ENCODE measurements at places on chromosomes 11 and 22.

GRCh38 chr11:86490582-86490981 is 115.9 kb downstream of the CCDC81 start:
- no peak for DNase-seq

DNA sequence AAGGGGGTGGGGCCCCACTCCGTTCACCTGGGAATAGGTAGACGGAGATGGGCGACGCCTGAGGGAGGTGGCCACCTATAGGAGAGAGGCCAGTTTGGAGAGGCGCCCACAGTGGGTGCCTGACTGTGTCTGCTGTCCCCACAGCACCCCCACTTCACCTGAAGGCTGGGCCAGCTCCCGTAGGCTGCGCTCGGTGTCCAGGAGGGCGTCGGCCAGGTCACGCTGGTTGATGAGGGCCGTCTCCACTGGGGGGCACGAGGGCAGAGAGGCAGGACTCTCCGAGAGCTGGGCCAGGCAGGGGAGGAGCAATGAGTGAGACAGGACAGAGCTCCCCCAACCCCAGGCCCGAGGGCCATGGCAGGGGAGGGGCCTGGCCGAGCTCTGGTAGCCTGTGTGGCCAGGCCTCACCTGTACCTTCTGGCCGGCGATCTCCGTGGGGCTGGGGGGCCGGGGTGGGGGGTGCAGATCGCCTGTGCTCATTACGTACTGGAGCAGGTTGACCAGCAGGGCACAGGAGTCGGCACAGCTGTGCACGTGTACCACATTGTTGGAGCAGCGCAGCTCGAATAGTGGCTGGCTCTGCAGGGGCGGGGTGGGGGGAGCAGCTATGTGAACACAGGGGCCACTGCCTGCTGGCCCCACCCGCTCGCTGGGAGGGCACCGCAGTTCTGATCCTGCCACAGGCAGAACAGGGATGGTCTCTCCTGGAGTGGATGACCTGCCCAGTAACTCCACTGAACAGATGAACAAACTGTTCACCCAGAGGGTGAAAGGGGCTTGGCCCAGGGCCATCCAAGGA is 14.7 kb downstream of the ATG2A start:
- no peak for DNase-seq

DNA sequence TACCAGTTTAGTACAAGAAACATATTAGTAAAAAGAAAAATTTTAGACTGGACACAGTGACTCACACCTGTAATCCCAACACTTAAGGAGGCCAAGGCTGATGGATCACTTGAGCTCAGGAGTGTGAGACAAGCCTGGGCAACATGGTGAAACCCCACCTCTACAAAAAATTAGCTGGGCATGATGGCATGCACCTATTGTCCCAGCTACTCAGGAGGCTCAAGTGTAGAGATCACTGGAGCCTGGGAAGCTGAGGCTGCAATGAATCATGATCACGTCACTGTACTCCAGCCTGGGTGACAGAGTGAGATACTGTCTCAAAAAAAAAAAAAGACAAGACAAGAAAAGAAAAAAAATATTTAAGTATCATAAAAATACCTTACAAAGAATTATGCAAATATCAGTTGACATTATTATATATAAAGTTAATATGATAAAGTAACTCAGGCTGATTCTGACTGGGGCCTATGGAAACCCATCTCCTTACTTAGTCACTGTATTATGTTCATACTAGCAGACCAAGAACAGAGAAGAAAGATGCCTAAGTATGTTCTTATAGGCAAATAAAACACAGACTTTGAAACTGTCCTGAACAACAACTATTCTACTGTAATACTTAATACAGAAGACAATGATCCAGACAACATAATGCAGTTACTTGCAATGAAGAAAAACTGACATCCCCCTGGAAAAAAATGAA is 27.3 kb downstream of the FAM168A start:
- no peak for DNase-seq

- DNase-seq, result peak; percentile 15
These were observed 99.1 kb downstream of the GAB2 start for GRCh38 chr11:78318321-78319114.

GRCh38 chr11:79762279-79762921 is 321.6 kb upstream of the TENM4 start:
- DNase-seq, result no peak

DNA sequence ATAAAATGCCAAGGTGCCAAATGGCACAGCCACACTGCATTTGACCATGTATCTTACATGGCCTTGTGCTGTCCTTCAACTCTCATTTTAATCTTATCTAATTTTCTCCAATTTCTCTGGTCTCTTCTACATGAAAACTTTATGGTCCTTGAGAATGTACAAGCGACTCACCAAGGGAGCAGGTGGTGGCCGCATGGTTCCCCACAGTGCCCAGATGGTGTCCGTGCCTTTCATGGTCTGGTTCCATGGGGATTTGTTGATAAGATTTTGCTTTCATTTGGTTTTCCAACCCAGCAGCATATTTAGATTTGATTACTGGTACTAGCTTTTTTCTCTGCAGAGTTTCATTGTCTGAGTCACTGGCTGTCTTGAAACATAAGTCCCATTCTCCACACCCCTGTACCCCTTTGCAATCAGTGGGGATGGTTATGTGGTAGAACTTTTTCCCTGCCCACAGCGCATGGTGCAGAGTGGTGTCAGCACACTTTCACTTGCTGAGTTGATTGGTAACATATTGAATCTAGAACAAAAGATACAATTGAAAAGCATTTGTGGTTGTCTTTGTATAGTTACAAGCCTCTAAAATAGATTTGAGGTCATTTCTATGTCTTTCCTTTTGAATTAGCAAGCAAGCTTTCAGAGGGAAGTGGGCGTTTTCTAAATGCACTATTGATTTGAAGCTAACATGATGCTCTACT is 24.1 kb downstream of the ZNRF3 start:
- DNase-seq, result no peak

- DNase-seq, result no peak
These were observed 159.6 kb downstream of the SWAP70 start for GRCh38 chr11:9823439-9823838.

DNA sequence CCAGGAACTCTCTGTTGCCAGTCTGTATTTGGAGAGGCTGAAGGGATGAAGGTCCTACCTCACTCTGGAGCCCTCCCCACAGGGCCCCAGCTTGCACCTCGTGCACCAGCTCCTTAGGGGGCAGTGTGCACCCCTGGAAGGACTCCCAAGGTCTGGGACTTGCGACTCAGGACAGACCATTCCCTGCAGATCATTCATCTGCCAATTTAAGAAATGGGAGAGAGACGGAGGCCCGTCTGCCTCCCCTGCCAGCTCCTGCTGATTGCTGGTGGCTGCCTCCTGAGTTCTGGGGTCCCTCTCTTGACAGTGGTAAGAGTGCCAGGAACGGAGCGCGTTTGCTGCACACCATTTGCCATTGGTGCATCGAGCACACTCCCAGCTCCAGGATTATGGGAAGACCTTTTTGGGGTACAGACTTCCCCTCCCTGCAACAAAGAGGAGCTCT is 27.4 kb upstream of the MALAT1 start:
- peak; percentile 56 for DNase-seq

- no peak for DNase-seq
These were observed 83.6 kb downstream of the OSBP2 start for GRCh38 chr22:30778261-30778660.

- no peak for DNase-seq
These were observed 220.9 kb upstream of the PITPNB start for GRCh38 chr22:28139961-28140360.

DNA sequence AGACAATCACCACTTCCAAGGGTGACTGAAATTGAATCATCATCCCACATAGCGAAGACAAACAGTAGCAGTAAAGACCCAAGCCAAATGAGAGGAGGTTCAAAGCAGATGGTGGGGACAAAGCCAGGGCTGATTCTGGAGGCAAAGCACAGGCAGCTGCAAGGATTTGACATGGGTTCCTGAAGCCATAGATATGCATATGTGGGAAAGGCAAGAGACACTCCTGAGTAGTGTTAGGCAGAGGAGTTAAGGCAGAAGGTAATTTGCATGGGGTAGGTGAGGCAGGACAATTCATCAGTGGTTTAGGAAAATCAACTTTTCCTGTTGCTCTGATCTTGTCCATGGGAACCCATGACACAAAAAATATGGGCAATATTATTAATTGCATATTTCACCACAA is 462.8 kb downstream of the FAM181B start:
- DNase-seq, result no peak

- peak; percentile 24 for DNase-seq
These were observed 1.2 kb downstream of the FBLN1 start for GRCh38 chr22:45503816-45504372.

DNA sequence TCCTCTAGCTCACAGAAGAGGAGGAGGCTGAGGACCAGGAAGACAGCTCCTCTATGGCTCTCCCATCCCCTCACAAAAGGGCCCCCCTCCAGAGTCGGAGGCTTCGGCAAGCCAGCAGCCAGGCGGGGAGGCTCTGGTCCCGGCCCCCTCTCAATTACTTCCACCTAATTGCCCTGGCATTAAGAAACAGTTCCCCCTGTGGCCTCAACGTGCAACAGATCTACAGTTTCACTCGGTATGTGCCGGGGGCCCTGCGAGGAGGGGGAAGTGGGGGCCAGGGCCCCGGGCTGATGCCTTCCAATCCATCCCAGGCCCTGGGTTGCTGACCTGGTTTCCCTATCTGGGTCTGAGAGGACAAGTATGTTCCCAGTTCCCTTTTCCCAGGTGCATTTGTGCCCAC is 7.9 kb downstream of the FOXR1 start:
- DNase-seq, result no peak

DNA sequence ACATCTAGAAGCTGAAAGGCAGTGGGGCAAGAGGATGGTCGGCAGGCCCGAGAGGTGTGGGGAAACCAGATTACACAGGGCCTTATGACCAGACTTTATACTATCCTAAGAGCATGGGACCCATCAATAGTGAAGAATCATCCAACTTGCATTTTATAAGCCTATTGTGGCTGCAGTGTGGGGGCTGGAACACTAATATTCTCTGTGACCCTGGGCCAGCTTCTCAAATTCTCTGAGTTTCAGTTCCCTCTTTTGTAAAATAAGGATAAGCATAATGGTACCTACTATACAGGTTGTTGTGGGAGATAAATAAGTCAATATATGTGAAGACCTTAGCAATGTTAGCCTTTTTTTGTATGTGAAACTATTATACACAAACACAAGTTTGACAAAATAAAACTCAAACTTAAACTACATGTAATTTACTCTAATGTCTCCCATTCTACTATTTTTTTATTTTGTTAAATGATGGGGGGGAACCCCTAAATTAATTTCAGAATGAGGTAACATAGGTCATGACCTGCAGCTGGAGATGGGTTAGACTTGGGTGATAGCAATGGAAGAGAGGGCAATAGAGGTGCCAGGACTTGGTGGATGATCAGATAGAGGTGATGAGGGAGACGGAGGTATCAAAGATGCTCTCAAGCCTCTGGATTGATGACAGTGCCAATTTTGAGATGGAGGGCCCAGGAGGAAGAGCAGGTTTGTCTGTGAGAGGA is 30.1 kb downstream of the SMCO4 start:
- no peak for DNase-seq

DNA sequence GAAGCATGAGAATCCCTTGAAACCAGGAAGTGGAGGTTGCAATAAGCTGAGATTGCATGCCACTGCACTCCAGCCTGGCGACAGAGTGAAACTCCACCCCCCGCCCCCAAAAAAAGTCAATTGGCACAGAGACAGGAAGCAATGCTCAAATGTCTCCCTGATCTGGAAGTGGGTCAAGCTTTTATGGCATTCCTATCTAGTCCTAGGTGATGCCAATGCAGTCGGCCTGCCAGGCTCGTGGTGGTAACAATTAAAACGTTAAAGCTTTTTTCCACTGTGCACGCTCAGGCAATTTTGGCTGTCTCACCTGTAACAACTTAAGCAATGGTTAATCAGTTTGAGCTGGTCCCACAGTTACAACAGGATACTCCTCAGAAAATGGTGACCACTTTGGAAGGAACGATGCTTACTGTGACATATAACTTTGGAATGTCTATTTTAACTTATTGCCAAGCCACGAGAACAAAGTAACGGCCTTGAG is 18.9 kb upstream of the PISD start:
- DNase-seq, result no peak

GRCh38 chr22:50010676-50011446 is 1.7 kb downstream of the IL17REL start:
- peak; percentile 4 for DNase-seq

DNA sequence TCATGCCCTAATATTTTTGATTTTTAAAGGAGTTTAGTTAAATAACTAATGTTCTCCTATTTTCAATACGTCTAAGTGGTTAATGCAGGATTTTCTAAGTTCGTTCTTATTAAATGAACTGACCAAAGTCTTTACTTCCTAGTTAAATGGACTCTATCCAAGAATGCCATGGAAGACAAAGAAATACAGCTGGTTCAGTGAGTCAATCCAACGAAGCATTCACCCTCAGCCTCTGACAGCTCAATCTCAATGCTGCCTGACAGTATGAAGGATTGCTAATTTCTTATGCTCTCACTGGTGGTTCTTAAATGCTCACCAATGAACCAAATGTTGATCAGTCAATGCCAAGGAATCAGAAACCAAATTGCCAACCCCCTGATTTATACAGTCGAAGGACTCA is 219.4 kb downstream of the CADM1 start:
- no peak for DNase-seq

- no peak for DNase-seq
These were observed 268.5 kb downstream of the TTC28 start for GRCh38 chr22:28411125-28411524.

GRCh38 chr11:130156108-130157022 is 3.2 kb upstream of the ST14 start:
- DNase-seq, result no peak

DNA sequence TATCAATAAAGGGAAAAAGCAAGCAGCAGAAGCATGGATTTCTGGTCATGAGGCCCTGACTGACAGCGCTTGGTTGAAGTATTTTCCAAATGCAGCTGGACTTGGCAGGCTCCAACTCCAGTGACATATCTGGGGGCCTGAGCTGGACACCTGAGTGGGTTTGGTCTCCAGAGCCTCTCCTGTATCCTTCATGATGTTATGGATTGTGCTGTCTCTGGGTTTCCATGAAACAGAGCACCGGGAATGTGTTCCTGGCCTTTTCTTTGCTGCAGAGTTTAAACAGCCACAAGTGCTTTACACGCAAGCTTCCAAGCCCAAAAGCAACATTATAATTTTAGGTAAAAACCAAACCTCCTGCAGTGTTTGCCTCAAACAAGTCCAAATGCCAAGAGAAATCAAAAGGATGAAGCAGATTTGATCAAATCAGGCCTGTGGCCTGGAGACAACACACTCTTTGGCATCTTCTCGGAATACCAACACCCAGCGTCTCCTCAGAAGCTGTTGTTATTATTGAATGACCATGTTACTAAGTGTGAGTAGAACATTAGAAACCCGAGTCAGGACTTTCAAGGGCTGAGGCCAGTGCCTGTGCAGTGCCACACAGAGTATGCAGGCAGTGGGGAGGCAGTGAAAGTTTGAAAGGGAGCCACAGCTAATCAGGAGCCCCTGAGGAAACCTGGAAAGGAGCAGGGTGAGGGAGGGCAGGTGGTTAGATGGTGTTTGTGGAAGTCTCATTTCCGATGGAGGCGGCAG is 42.0 kb downstream of the ME3 start:
- no peak for DNase-seq

GRCh38 chr22:39434243-39434653 is 22.6 kb upstream of the MGAT3 start:
- DNase-seq, result no peak
